Tracheal epithelial cell (primary cell): ENCODE measurements at places on chromosomes 3 and 15. TPM values are rescaled to one million over a fixed set of nuclear protein-coding genes. Genes with fewer than 3 reads are reported as not detected.

The TGM4 gene
- total RNA-seq: 0.48 TPM in 1 of 2 replicates, not detected in the other

The C2CD4A gene
- total RNA-seq: 0.21 and 0.48 TPM in 2 replicates

The ITGB5 gene
- 124 and 132 TPM in 2 replicates for total RNA-seq

The ERICH6 gene
- total RNA-seq: under 0.01 and 0.24 TPM in 2 replicates

The MYZAP gene
- total RNA-seq: 1.2 and 1.3 TPM in 2 replicates

The XYLB gene
- 1.2 and 2.1 TPM in 2 replicates for total RNA-seq

The BNC1 gene
- total RNA-seq: 52.1 and 69.3 TPM in 2 replicates

The GRAMD1C gene
- 1.2 and 1.3 TPM in 2 replicates for total RNA-seq

The SLC22A14 gene
- total RNA-seq: under 0.01 TPM in 1 of 2 replicates, not detected in the other

The C3orf18 gene
- total RNA-seq: 4.3 and 4.7 TPM in 2 replicates

The SLC12A6 gene
- total RNA-seq: 10.4 and 16.6 TPM in 2 replicates

The SETD2 gene
- 22.7 and 24.1 TPM in 2 replicates for total RNA-seq

The TRIM71 gene
- 0.24 TPM in 1 of 2 replicates, not detected in the other for total RNA-seq

The IQCH gene
- total RNA-seq: 1.7 and 2.7 TPM in 2 replicates

The ZBTB38 gene
- 63.3 and 86.8 TPM in 2 replicates for total RNA-seq

The C3orf52 gene
- total RNA-seq: 33.0 and 40.0 TPM in 2 replicates

The LRRC34 gene
- total RNA-seq: 0.64 and 2.7 TPM in 2 replicates

The NANOGP8 gene
- total RNA-seq: 0.24 TPM in 1 of 2 replicates, not detected in the other

The ANKRD63 gene
- not detected in 2 replicates for total RNA-seq

The ISLR gene
- not detected in 2 replicates for total RNA-seq

The PLA2G4B gene
- 4.5 and 7.5 TPM in 2 replicates for total RNA-seq

The PCSK6 gene
- total RNA-seq: 1.7 and 4.5 TPM in 2 replicates

The LRTM1 gene
- total RNA-seq: not detected in 2 replicates

The GABRB3 gene
- total RNA-seq: 0.48 and 2.6 TPM in 2 replicates

The GOLGA8O gene
- 0.48 TPM in 1 of 2 replicates, not detected in the other for total RNA-seq

The TNIK gene
- total RNA-seq: 0.85 and 2.4 TPM in 2 replicates

The GHRL gene
- not detected in 2 replicates for total RNA-seq

The EBLN2 gene
- 2.7 and 4.0 TPM in 2 replicates for total RNA-seq

The SKOR1 gene
- total RNA-seq: not detected in 2 replicates

The AHSG gene
- total RNA-seq: not detected in 2 replicates

The CPLX3 gene
- not detected in 2 replicates for total RNA-seq

The PPP1R14D gene
- not detected in 2 replicates for total RNA-seq

The IQCF5 gene
- total RNA-seq: not detected in 2 replicates

The TMEM62 gene
- total RNA-seq: 21.0 and 37.7 TPM in 2 replicates
